Right kidney (tissue), 9 donors: ENCODE measurements at places on chromosomes 5 and 9.

- no peak for DNase-seq
These were observed 326.7 kb downstream of the PIK3R1 start for GRCh38 chr5:68542207-68542606.

DNA sequence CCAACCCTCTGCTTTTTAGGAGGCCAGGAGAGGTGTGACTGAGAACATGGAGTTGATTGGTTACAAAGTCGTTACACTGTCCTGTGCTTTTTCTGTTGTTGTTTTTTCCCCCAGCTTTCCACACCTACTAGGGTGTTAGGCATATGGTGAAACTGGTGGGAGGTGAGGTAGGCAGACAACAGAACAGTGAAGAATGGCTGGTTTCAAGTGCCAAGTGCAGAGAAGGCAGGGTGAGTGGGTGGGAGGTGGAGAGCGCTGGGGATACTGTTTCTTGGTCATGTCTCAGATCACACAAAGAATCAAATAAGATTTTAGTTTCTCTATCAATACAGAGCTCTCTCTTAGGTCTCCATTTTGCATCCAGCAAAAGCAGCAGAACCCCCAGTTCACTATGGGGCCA, 2.2 kb upstream of the SPTAN1 start:
- DNase-seq = no peak

DNA sequence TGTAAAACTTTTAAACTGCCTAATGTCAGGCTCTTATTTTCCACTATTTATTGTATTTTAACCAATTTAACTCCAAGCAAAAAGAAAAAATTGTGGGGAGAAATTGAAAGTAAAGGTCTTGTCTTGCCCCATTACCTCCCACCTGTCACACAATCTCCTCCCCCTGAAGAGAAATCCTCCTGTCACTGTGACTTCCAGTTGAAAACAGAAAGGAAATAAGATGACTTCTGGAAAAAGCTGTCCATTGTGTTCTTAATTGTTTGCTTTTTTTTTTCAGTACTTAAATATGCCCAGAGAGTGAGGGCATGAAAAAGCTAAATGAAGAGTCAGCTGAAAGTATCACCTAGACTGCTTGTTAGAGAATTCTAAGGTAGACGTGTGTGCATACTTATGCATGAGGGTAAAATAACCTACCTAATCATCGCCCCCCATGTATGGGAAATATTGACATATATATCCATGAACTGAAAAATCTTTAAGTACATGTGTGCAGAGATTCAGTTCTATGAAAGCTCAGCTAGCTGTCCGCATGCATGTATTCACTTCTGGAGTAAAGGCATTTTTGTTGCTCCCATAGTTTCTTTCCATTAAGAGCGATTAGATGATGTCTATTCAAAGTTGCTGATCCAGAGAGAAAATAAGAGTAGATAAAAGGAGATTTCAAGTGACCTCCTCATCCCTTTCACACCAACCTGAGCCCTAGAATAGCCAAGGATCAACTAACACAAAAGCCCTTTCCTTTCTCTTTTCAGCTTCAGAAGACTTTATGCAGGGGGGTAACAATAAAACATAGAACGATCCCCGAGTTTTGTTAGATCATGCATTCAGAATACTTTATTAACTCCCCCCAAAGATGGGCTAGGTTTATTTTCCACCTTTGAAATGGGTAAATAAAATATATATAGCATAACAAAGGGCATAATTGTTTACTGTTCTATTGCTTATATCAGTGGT, 5.3 kb downstream of the NR2F1-AS1 start:
- peak; percentile 55 for DNase-seq

GRCh38 chr9:130927995-130928900, 10.8 kb downstream of the FIBCD1 start:
- no peak for DNase-seq

GRCh38 chr5:166285361-166285760, 2006.1 kb upstream of the WWC1 start:
- no peak for DNase-seq

GRCh38 chr5:56075361-56075760, 80.6 kb upstream of the IL6ST start:
- peak; percentile 42 for DNase-seq

GRCh38 chr9:78325343-78325742, 28.4 kb downstream of the PSAT1 start:
- no peak for DNase-seq

- DNase-seq = no peak
These were observed 165.3 kb downstream of the ERCC6L2 start for GRCh38 chr9:96040591-96041461.

GRCh38 chr9:109336409-109336808, 15.6 kb upstream of the EPB41L4B start:
- no peak for DNase-seq

GRCh38 chr9:130845254-130845653, 10.2 kb downstream of the ABL1 start:
- DNase-seq = no peak

DNA sequence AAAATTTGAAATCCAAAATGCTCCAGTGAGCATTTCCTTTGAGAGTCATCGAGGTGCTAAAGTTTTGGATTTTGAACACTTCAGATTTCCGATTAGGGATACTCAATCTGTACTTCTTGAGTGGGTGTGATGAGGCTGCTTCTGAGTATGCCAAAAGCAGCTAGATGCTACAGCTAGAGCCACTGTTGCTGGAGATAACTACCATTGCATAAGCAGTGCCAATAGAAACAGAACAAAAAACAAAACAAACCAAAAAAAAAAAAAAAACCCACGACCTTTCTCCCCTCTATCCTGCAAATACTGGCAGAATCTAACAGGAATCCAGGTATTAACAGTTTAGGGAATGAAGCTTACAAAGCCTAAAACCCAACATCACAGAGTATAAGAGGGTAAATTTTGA, 43.5 kb downstream of the PKD2L2 start:
- no peak for DNase-seq

DNA sequence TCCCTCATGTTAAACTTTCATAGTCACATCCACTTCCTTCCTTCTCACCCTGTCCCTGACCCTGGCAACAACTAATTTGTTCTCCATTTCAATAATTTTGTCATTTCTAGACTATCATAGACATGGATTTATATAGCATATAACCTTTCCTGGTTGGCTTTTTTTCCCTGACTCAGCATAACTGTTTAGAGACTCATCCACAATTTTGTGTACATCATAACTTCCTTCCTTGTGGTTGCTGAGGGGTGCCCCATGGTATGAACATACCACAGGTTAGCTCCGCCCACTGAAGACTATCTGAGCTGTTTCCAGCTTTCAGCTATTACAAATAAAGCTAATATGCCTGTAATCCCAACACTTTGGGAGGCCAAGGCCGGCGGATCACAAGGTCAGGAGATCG, 137.3 kb downstream of the PHF2 start:
- no peak for DNase-seq

DNA sequence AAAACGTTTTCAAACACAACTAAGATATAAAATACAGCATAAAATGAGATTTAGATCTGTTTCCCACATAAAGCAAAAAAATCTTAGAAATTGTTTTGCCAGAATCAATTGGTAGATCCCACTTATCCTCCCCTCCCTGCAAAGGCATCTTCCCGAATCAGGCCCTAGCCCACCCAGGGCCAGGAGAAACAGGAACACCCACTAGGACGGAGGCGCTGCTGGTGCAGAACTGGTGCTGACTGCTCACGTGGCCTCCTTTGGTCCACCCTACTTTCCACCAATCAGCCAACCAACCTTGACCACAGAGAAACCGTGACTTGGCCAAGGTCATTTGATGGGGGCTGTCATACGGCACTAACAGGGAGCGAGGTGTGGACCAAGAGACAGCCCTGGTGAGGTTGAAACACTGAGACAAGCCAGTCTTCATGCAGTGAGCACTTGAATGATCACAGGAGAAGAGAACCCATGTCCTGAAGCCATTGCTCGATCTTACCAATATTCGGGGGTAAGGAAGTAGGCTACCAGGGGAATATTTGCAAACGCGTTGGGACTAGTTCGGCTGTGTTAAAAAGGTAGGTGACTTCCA, 5.2 kb downstream of the SURF2 start:
- no peak for DNase-seq

GRCh38 chr5:126267438-126267837, 155.8 kb upstream of the GRAMD2B start:
- DNase-seq = no peak

- peak; percentile 7 for DNase-seq
These were observed 31.8 kb downstream of the ERMP1 start for GRCh38 chr9:5800969-5801738.

GRCh38 chr5:28014779-28015178, 976.4 kb upstream of the CDH9 start:
- DNase-seq = no peak

DNA sequence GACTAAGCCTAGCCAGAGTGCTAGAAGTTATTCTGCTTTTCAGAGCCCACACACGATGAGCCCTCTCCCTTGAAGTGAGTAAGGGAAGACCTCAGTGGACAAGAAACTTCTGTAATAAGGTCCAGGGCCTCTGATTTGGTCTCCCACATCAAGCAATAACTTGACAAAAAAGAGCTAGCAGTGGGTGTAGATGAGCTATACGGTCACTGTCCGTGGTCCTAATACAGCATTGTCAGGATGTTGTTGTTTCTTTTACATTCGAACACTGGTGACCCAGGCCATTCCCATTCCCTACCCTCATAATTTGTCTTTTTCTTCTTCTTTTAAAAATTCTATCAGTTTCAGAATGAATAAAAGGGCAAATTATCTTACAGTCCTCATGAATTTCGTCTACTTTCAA, 5.2 kb downstream of the PCSK1 start:
- DNase-seq = no peak

DNA sequence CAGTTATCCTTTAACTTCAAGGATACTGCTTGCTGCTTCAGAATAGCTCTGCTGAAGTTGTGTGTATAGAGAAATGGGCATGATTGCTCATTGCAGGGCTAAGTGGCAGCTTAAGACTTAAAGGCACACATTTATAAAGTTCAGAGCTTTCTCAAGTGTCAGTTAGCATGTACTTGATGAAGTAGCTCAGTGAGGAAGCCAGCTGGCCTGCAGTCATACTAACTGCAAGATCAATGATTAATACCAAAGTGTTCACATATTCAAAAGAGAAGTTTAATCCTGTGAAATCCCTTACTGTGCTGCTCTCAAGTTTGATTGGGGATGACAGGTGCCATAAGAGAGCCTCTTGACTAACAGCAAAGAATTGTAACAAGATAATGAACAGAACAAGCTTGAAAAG, 483.4 kb upstream of the NUDT12 start:
- DNase-seq = no peak

DNA sequence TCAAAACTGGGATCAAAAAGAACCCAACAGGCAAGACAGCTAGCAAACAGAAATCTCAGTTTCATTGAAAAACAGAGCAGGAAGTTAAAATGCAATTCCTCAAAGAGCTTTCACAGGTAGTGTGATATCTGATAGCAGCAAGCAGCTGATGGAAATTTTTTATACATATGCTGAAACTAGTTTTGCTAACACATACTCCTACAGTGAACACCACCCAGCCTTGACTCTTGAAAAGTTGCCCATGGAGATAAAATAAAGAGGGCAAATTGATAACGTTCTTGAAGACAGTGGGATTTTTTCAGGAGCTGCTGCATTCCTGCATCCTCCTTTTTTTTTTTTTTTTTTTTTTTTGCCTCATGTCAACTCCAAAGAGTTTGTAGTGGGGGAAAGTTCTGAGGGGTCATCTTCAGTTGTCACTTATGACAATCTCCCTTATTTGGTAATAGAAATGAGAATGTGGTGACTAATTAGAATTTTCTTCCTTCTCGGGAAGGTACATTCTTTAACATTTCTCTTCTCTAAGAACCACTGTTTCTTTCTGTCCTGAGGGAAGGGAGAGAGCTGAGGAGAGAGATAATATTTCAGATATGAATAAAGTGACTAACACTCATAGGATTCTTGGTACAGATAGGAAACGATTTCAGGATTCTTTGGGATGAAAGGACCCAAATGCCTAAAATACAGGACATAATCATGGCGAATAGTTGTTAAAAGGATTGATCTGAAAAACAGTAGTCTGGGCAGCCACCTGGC, 24.6 kb downstream of the SH3RF2 start:
- no peak for DNase-seq

- no peak for DNase-seq
These were observed 16.0 kb downstream of the EPB41L4A start for GRCh38 chr5:112403069-112403468.

GRCh38 chr9:132176338-132176737, 14.5 kb downstream of the NTNG2 start:
- DNase-seq = no peak

DNA sequence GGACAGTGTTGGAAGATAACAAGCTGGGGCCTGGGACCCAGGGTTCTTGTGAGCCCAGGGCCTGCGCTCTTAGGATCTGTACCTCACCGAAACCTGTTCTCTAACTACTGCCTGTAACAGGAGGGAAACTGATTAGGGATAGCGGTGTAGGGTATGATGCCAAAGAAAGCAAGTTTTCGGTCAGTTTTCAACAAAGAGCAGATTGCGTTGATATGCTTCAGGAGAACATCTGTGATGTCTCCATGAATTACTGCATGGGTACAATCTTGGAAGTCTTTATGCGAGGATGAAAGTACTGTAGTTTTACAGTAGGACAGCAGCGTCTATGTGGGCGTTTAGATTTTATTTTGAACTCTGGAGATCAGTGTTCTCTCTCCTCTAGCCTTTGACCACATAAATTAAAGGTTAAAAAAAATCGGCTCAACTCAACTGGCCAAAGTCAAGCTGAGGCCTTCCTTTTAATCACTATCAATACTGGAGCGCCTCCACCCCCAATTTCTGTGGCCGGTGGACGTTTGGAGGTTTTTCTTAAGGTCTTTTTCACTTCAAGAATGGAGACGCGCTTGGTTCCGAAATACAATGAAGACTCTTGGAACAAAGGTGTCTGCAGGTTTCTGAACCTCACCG, 3.0 kb downstream of the NFIL3 start:
- DNase-seq = no peak

DNA sequence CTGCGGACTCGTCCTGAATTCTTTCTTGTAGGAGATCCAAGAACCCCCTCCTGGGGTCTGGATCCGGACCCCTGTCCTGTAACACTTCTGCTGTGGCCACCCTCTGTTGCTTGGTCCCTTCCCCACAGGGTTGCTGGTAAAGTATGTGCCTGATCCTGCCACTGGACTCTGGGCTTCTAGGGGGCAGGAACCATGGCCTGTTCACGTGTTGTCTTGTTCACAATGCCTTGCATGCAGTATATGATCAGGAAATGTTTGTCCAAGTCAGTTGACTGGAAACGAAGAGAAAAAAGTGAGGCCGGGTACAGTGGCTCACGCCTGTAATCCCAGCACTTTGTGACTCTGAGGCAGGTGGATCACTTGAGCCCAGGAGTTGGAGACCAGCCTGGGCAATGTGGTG, 139.3 kb upstream of the ALDH1B1 start:
- no peak for DNase-seq

- DNase-seq = peak; percentile 51
These were observed 36.2 kb upstream of the ANKRD55 start for GRCh38 chr5:56269216-56269927.

- no peak for DNase-seq
These were observed 26.0 kb upstream of the ASS1 start for GRCh38 chr9:130418776-130419175.
